D721Med (cell line): ENCODE measurements at places on chromosomes 6 and 20.

DNA sequence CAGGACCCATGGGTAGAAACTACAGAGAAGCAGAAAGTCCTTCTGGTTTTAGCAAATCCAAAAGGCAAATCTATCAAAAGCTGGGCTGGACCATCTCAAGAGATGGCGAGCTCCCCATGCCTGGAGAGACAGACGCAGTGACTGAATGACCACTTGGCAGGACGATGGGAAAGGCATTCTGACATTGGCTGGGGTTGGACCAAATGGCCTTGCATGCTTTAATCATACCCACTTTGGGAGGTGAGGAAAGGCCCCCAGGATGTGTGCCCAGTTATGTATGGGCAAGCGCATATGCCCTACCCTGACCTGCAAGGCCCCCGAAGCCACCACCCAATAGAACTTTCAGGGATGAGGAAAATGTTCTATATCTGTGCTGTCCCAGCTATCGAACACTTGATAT, 45.1 kb downstream of the JPH2 start:
- DNase-seq, result no peak

- DNase-seq, result no peak
Observed at GRCh38 chr6:143058987-143059386, 1.7 kb upstream of the AIG1 start.

DNA sequence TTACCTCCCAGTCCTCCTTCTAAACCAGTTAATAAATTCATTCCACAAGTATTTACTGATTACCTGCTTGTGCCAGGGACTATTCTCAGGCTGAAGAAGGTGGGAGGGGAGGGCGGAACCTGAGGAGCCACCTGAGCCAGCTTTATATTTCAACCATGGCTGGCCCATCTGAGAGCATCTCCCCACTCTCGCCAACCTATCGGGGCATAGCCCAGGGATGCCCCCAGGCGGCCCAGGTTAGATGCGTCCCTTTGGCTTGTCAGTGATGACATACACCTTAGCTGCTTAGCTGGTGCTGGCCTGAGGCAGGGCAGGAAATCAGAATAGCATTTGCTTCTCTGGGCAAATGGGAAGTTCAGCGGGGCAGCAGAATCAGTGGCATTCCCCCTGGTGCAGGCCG, 4.9 kb upstream of the AAR2 start:
- DNase-seq, result no peak

- no peak for DNase-seq
Observed at GRCh38 chr6:35473075-35473849, 5.1 kb downstream of the RPL10A start.

GRCh38 chr6:14026831-14027539, 90.6 kb upstream of the CD83 start:
- no peak for DNase-seq

GRCh38 chr6:37321516-37322415, 32.0 kb upstream of the RNF8 start:
- no peak for DNase-seq

- DNase-seq, result no peak
Observed at GRCh38 chr6:35181308-35181932, 32.3 kb upstream of the SCUBE3 start.

- DNase-seq, result no peak
Observed at GRCh38 chr6:2254747-2255146, 9.3 kb upstream of the GMDS start.

GRCh38 chr20:18705910-18706309, 107.7 kb upstream of the SCP2D1 start:
- DNase-seq, result no peak
